ENCODE measurements at places on chromosomes 7 and 10.

- DNase-seq, result no peak
Observed at GRCh38 chr10:42645103-42645502, 6.7 kb upstream of the ZNF33B start.

- no peak for DNase-seq
Observed at GRCh38 chr7:2771274-2771731, 72.8 kb downstream of the GNA12 start.

DNA sequence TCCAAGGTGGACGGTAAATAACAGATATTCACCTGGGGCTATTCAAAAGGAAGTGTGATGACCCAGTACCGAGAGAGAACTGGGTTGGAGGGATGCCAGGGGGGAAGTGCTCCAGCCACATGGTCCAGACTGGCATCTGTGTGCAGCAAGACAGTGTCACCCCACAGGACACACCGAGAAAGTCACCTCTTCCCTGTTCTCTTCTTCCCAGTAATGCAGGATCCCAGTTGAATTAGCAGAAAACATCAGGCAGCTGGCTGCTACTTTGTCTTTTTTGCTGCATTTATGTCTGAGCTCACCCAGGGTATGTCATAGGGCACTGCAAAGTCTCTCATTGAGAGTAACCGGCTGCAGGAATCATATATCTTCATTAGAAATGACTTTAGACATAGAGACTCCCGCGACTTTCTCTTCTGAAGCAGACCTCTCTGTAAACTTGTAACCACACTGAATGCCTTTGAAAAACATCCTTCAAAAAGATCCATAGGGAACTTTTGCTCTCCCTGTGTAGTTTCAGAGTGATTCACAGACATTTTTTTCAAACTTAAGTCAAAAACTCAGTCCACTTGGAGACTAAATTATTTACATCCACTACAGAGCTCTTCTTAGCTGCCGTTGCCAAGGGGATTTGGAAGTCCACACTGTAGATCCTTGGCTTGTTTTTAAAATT is 609.0 kb upstream of the DPP6 start:
- no peak for DNase-seq

DNA sequence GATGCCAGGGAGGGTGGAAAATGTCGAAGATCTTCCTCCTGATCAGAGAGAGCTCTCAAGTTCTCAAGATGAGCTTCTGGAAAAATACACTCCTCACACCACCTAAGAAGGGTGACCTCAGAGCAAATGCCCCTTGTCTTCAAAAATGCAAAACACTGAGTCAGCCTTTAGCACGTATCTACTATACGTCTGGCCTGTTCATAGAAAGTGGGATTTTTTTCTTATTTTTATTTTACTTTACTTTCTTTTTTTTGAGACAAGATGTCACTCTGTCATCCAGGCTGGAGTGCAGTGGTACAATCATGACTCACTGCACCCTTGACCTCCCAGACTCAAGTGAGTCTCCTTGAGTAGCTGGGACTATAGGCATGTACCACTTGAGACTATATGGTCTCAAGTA is 57.1 kb downstream of the AFAP1L2 start:
- DNase-seq, result no peak

GRCh38 chr7:21884496-21884895 is 61.2 kb downstream of the CDCA7L start:
- no peak for DNase-seq
